ENCODE measurements at places on chromosomes 7 and 10. TPM values are rescaled to one million over a fixed set of nuclear protein-coding genes. Genes with fewer than 3 reads are reported as not detected.

- DNase-seq, result no peak
Observed at GRCh38 chr10:86644152-86644793, 10.1 kb upstream of the OPN4 start.

- DNase-seq, result no peak
Observed at GRCh38 chr10:111338035-111338434, 261.2 kb downstream of the ADRA2A start.

PLAC9 gene
- total RNA-seq, result not detected

GRCh38 chr7:94296881-94297280 is 97.8 kb upstream of the COL1A2 start:
- DNase-seq, result no peak

DNA sequence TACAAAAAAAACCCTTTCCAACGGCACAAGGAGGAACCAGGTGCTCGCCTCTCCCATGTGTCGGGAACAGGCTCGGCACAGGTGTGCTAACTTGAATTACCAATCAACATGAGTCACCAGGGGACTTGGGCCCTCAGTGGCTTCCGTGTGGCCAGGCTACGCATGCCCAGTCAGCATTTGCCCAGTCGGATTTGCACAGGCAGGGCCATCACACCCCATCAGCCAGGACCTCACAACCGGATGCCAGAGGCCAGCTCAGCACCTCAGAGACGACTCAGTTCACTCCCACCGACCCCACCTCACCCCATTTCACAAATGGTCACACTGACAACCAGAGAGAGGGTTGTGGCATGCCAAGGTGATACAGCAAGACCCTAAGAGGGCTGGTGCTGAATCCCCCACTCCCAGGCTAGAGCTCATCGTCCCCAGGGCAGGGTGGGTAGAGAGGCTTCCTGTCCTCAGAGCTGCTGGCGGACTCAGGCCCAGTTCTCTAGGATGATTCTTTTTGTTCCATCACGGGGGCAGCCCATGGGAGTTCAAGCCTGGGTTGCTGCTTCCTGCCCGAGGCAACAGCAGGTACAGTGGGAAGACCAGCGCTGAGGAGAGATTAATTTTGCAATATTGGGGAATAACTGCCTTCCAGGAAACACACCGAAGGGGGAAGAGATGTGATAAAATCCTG is 13.6 kb downstream of the ANXA11 start:
- peak; percentile 23 for DNase-seq

- no peak for DNase-seq
Observed at GRCh38 chr7:100546926-100547800, 8.2 kb downstream of the AGFG2 start.
